ENCODE measurements at places on chromosomes 5 and 9. TPM values are rescaled to one million over a fixed set of nuclear protein-coding genes. Genes with fewer than 3 reads are reported as not detected.

TNIP1 gene
- total RNA-seq: 58.3 TPM

GRCh38 chr9:35814106-35814840 lies 569 bp downstream of the HINT2 start:
- no peaks in the 10 kb centered on the region for H3K36me3 ChIP-seq
- peaks cover 26% of the 10 kb centered on the region for H3K4me1 ChIP-seq
- H3K27me3 ChIP-seq: no peaks in the 10 kb centered on the region
- H3K4me3 ChIP-seq: peak overlapping the region; percentile 83
- H3K27ac ChIP-seq: peak overlapping the region; percentile 98

DNA sequence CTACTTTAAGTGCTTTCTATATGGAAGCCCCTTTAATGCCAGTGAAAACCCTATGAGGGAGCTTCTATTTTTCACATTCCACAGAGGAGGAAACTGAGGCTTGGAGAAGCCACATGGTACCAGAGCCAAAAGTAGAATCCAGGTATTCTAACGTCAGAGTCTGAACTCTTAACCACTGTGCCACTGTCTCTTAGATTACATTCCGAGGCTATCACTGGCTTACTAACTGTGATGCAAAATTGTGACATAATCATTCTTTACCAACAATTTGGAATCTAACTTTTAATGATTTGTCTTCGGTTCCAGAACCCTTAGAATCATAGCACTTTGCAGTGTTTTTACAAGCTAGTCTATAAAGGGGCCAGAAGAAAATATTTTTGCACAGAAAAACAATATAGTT lies 59.2 kb downstream of the SLC1A3 start:
- DNase-seq: no peak
- peaks cover 3% of the 10 kb centered on the region for H3K4me1 ChIP-seq
- H3K36me3 ChIP-seq: no peaks in the 10 kb centered on the region
- H3K27ac ChIP-seq: no peak overlapping the region
- no peak overlapping the region for H3K4me3 ChIP-seq
- H3K27me3 ChIP-seq: no peaks in the 10 kb centered on the region

IL7R gene
- 17.5 TPM for total RNA-seq

DNA sequence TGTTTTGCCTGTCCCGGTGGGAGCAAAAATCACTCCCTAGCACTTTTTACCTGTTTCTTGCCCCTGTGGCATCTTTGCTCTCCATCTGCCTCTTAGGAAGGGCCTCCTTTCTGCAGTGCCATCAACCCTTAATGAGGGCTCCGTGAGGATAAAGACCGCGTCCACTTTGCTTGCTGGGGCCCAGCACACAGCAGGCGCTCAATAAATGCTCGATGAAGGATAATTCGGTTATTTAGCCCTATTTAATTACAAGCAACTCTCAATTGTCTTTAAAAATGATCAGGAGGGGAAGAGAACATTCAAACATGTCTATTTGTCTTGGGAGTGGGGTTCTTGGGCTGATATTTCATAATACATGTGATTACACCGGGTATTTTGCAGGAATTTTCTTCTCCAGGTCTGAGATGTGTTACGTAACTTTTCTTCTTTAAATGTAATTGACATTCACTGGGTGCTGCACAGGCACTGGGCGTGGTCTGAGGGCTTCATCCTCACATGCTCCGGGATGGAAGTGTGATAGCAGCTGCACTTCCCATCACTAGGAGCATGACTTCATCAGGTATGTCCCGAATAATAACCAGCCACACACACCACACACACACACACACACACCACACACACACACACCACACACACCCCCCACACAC lies 19.8 kb upstream of the NTNG2 start:
- no peak for DNase-seq
- no peak overlapping the region for H3K4me3 ChIP-seq
- H3K4me1 ChIP-seq: no peaks in the 10 kb centered on the region
- no peak overlapping the region for H3K27ac ChIP-seq
- H3K27me3 ChIP-seq: no peaks in the 10 kb centered on the region

DMGDH gene
- 18.0 TPM for total RNA-seq

GRCh38 chr5:173707392-173707791 lies 90.9 kb upstream of the BOD1 start:
- H3K27me3 ChIP-seq: no peaks in the 10 kb centered on the region
- no peaks in the 10 kb centered on the region for H3K4me1 ChIP-seq
- H3K27ac ChIP-seq: no peak overlapping the region
- no peaks in the 10 kb centered on the region for H3K36me3 ChIP-seq
- H3K4me3 ChIP-seq: no peak overlapping the region

- no peaks in the 10 kb centered on the region for H3K27me3 ChIP-seq
- no peak overlapping the region for H3K4me3 ChIP-seq
- H3K27ac ChIP-seq: no peak overlapping the region
- H3K36me3 ChIP-seq: no peaks in the 10 kb centered on the region
- H3K4me1 ChIP-seq: peaks cover 13% of the 10 kb centered on the region
Observed at GRCh38 chr9:121646992-121647391, 4.4 kb upstream of the DAB2IP start.

DNA sequence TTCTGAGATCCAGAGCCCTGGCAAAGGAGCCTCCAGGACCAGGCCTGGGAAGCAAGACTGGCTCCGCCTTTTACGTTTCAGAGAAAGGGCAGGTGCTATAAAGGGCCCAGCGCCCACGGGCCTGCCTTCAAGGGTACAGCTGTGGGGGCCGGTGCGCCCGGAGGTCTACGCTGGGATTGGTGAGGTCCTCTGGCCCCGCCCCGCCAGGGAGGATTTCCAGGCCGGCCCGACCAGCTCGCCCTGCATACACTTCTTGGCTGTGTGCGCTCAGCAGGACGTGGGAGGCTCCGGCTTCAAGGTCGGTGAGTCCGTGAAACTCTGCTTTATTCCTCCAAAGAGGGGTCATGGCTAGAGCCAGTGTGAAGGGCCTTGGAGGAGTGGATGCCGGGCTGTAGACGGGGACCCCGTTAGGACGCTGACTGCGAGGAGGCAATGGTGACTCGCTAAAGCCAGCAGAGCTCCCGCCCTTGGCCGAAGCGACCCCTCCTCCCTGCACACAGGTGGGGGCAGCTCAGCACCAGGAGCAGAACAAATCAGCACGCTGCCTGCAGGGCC lies at the start of gene CKMT2:
CKMT2 (plus strand) TSS at position 243 of the 555 bp plus-strand sequence. CDS start 17,811 bp downstream, outside the sequence.
- H3K36me3 ChIP-seq: no peaks in the 10 kb centered on the region
- H3K4me1 ChIP-seq: peaks cover 36% of the 10 kb centered on the region
- H3K27ac ChIP-seq: peak within 1 kb of the TSS; percentile 86
- no peaks in the 10 kb centered on the region for H3K27me3 ChIP-seq
- DNase-seq: peak; percentile 94
- H3K4me3 ChIP-seq: peak within 1 kb of the TSS; percentile 22

DELE1 gene
- total RNA-seq: 69.9 TPM

DNA sequence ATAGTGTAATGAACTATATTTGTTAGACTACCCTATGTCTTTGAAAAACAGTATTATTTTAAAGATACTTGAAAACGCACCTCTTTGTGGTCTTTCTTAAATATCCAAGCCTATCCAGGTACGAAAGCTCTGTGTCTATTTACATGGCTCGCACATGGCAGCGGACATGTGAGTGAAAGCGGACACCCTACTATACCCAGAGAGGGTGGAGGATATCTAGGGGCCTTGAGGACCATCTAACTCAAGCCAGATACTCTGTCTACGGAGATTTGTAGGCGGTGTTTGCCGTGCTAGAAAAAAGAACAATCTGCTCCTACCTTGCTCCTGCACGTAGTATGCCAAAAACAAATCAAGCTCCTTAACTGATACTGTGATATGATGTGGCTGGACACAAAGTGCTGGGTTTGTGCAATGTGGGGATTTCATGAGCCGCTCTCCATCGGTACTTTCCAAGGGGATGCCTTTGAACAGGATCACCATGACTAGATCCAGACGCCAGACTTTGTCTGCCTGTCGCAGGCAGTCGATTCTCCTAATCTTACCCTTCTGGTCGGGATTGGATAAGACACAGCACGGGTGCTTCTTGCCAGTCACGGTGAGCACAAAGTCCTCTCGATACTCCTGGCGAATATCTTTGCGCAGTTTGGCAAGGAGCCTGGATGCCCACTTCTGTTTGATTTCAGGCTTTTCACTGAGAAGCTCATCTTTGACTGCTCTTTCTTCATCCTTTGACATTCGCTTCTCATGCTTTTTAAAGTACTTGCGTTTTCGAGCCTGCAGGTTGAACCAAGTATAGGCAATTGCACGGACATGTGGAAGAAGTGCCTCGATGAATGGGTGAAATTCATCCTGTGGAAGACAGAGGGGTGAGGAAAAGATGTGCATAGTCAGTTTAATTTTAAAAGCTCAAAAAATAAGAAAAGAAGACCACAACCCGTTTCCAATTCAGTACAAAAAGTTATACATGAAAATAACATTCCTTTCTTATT lies 7.0 kb downstream of the NFIB start:
- H3K4me3 ChIP-seq: no peak overlapping the region
- no peaks in the 10 kb centered on the region for H3K4me1 ChIP-seq
- H3K36me3 ChIP-seq: no peaks in the 10 kb centered on the region
- H3K27ac ChIP-seq: no peak overlapping the region
